Body of pancreas (tissue), 4 donors: ENCODE measurements at places on chromosomes 12 and 14. TPM values are rescaled to one million over a fixed set of nuclear protein-coding genes. Genes with fewer than 3 reads are reported as not detected.

Gene LYZ
- 18.8 TPM for total RNA-seq

GRCh38 chr14:60154671-60155070 is 10.5 kb downstream of the DHRS7 start:
- no peak overlapping the region for H3K4me3 ChIP-seq
- H3K4me1 ChIP-seq: peaks cover 10% of the 10 kb centered on the region
- no peak for DNase-seq
- no peak overlapping the region for H3K27ac ChIP-seq
- no peaks in the 10 kb centered on the region for H3K27me3 ChIP-seq

DNA sequence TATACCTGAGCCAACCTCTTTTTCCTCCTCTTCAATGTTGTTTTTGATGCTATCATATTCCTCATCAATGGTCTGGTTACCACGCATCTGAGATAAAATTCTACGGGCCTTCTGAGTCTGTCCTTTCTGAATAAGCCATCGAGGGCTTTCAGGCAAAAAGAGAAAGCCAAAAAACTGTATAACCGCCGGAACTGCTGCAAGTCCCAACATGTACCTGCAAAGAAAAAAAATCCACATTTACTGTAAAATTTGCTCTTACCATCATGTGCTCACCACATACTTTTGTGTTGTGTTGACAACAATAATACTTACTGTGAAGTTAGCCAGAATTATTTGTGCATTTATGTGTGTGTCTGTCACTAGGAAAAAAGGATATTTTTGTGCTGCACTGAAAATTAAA is 77.6 kb downstream of the SLC2A13 start:
- no peak overlapping the region for H3K27ac ChIP-seq
- no peak for DNase-seq
- no peak overlapping the region for H3K4me3 ChIP-seq
- H3K27me3 ChIP-seq: no peaks in the 10 kb centered on the region

Gene NFE2
- total RNA-seq: not detected

GRCh38 chr14:33949411-33949893 is 1.4 kb downstream of the EGLN3 start:
- H3K4me1 ChIP-seq: peaks cover 42% of the 10 kb centered on the region
- DNase-seq: no peak
- H3K27me3 ChIP-seq: no peaks in the 10 kb centered on the region
- no peaks in the 10 kb centered on the region for H3K36me3 ChIP-seq

GRCh38 chr12:2265461-2266167 is 212.8 kb downstream of the CACNA1C start:
- H3K27me3 ChIP-seq: no peaks in the 10 kb centered on the region
- no peak overlapping the region for H3K4me3 ChIP-seq
- DNase-seq: no peak

DNA sequence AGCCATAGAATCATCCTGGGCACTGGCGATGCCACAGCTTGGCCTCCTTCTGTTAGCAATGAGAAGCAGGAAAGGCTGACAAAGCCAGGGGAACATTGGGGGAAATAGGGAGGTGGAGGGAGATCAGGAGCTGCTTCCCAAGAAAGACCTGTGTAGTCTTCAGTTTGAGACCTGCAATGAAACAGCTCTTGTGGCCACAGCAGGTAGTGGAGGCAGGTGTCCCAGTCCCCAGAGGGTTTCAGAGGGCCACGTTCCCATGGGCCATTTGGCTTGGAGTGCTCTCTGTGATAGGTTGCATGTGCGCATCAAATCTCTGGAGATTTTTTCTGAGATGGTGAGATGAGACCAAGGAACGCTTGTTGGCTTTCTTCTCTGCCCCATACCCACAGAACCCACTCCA is 14.4 kb upstream of the OR6S1 start:
- peaks cover 6% of the 10 kb centered on the region for H3K4me1 ChIP-seq
- H3K27ac ChIP-seq: no peak overlapping the region

GRCh38 chr12:24020397-24021163 is 71.1 kb upstream of the SOX5 start:
- H3K4me3 ChIP-seq: no peak overlapping the region
- no peaks in the 10 kb centered on the region for H3K27me3 ChIP-seq
- no peaks in the 10 kb centered on the region for H3K4me1 ChIP-seq
- no peak overlapping the region for H3K27ac ChIP-seq

- no peaks in the 10 kb centered on the region for H3K4me1 ChIP-seq
- DNase-seq: no peak
- no peak overlapping the region for H3K4me3 ChIP-seq
- no peaks in the 10 kb centered on the region for H3K36me3 ChIP-seq
- no peak overlapping the region for H3K27ac ChIP-seq
These were observed 215.5 kb downstream of the PIK3C2G start for GRCh38 chr12:18476861-18477260.

- H3K27ac ChIP-seq: no peak overlapping the region
- H3K4me3 ChIP-seq: no peak overlapping the region
- no peaks in the 10 kb centered on the region for H3K27me3 ChIP-seq
- H3K4me1 ChIP-seq: no peaks in the 10 kb centered on the region
These were observed 667.2 kb downstream of the GALC start for GRCh38 chr14:87325741-87326140.
